Upper lobe of right lung (tissue), 1 donor: ENCODE measurements at places on chromosomes 7 and 10. TPM values are rescaled to one million over a fixed set of nuclear protein-coding genes. Genes with fewer than 3 reads are reported as not detected.

GRCh38 chr10:129513312-129513711, 46.3 kb downstream of the MGMT start:
- no peak for DNase-seq
- no peak overlapping the region for H3K4me3 ChIP-seq
- H3K36me3 ChIP-seq: no peaks in the 10 kb centered on the region
- H3K4me1 ChIP-seq: no peaks in the 10 kb centered on the region

GRCh38 chr7:30278376-30278775, 6.0 kb upstream of the ZNRF2 start:
- no peak overlapping the region for H3K4me3 ChIP-seq
- no peak overlapping the region for H3K27ac ChIP-seq
- no peak for DNase-seq
- H3K27me3 ChIP-seq: no peaks in the 10 kb centered on the region
- no peaks in the 10 kb centered on the region for H3K36me3 ChIP-seq
- H3K4me1 ChIP-seq: peaks cover 3% of the 10 kb centered on the region

DNA sequence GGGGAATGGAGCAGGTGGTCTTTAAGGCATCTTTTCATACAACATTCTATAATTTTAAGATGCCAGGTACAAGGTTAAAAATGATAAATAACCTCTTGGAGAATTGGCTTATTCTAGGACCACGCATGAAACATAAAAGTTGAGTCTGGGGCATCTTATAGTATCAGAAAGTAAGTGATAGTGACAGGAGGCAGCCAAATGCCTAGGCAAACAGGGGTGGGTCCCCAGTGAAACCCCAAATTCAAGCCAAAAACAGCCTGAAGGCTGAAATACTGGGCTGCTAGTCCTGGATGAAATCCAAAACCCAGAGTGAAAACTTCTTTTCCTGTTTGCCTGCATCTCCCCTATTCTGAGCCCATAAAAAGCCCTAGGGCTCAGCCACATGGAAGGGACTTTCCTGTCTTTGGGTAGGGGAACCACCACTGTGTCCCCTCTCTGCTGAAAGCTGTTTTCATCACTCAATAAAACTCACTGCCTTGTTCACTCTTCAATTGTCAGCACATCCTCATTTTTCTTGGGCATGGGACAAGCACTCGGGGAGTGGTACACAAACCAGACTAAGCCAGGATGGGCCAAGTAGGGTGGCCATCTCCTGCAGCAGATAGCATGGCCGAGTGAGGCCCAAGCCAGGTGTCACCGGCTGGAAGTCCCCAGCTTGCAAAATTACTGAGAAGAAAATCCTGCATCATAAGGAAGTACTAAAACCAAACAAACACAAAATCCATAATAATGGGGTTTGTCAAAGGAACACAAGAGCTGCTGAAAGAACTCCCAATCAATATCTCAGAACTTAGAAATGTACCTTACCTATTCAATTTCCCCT, 241.6 kb upstream of the GALNT17 start:
- no peak for DNase-seq
- no peak overlapping the region for H3K27ac ChIP-seq
- no peaks in the 10 kb centered on the region for H3K27me3 ChIP-seq
- H3K4me3 ChIP-seq: no peak overlapping the region
- no peaks in the 10 kb centered on the region for H3K36me3 ChIP-seq

DNA sequence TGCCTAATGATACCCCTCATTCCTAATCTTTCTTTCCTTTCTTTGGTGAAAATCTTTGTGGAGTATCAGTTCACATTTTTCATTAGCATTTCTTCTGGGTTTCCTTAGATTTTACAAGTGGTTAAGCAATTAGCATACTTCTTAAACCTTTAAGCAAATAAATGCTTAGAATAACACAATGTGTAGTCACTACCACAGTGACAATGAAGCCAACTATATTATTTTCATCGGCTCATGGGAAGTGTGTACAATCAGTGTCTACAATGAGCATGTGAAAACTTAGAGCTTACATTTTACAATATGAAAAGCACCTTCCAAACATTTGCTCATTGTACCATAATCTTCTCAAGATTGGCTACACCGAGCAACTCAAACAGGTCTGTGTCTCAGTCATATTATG, 176.2 kb upstream of the PLXNA4 start:
- H3K36me3 ChIP-seq: no peaks in the 10 kb centered on the region
- peaks cover 4% of the 10 kb centered on the region for H3K27me3 ChIP-seq
- no peak overlapping the region for H3K27ac ChIP-seq
- H3K4me1 ChIP-seq: no peaks in the 10 kb centered on the region
- no peak for DNase-seq

DNA sequence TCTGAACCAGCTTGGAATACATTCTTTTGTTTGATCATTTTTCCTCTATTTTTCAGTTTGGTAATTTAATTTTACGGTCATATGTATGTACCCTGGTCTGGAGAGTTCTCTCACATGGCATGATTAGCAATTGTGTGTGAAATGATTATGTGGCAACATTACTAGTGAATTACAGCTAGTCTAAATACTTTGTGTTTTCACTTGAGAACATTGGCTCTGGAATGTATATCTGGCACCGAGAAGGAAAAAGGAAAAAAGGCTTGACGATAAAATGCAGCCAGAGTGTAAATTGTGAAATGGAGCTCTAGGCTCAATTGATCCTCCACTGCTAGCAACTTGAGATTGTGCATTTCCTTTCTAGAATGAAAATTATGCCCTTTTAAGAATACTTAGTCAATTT, 397.2 kb downstream of the EXOC4 start:
- no peaks in the 10 kb centered on the region for H3K36me3 ChIP-seq
- no peaks in the 10 kb centered on the region for H3K27me3 ChIP-seq
- no peaks in the 10 kb centered on the region for H3K4me1 ChIP-seq

GRCh38 chr7:70710651-70711050, 421.3 kb upstream of the GALNT17 start:
- H3K27ac ChIP-seq: no peak overlapping the region
- H3K36me3 ChIP-seq: no peaks in the 10 kb centered on the region
- H3K27me3 ChIP-seq: no peaks in the 10 kb centered on the region
- H3K4me1 ChIP-seq: peaks cover 12% of the 10 kb centered on the region
- DNase-seq: no peak

- H3K4me1 ChIP-seq: peaks cover 9% of the 10 kb centered on the region
- no peak for DNase-seq
- no peaks in the 10 kb centered on the region for H3K27me3 ChIP-seq
- peaks cover 20% of the 10 kb centered on the region for H3K36me3 ChIP-seq
Measured at GRCh38 chr7:44117801-44118429, 5.4 kb downstream of the POLD2 start.

- H3K4me1 ChIP-seq: peaks cover 7% of the 10 kb centered on the region
- no peak overlapping the region for H3K27ac ChIP-seq
- no peaks in the 10 kb centered on the region for H3K36me3 ChIP-seq
- no peak for DNase-seq
- H3K4me3 ChIP-seq: no peak overlapping the region
Measured at GRCh38 chr10:132273966-132274365, 33.8 kb downstream of the STK32C start.

DNA sequence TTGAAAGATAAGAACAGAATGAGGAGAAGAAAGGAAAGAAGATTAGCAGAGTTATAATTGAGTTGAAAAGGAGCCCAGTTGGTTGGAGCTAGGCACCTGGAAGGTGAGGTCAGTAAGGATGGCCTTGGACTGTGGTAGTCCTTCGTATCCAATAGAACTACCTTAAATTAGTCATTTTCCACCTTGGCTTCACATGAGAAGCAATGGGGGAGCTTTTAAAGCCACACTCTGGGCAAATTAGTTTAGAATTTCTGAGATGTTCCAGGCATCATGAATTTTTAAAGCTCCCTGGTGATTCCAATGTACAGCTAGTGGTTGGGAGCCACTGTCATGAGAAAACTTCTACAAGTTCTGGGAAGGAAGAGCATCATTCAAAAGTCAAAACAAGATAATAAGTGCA, 27.3 kb upstream of the CYP3A5 start:
- no peak overlapping the region for H3K27ac ChIP-seq
- DNase-seq: no peak
- H3K4me1 ChIP-seq: no peaks in the 10 kb centered on the region
- H3K4me3 ChIP-seq: no peak overlapping the region
- H3K36me3 ChIP-seq: no peaks in the 10 kb centered on the region

- H3K27me3 ChIP-seq: no peaks in the 10 kb centered on the region
- H3K27ac ChIP-seq: no peak overlapping the region
- no peak overlapping the region for H3K4me3 ChIP-seq
- DNase-seq: no peak
- no peaks in the 10 kb centered on the region for H3K36me3 ChIP-seq
Measured at GRCh38 chr7:121882731-121883130, 9.8 kb downstream of the PTPRZ1 start.

GRCh38 chr7:101085162-101085964, at the start of gene TRIM56:
TRIM56 (plus strand) TSS chr7:101085481; CDS start chr7:101087313, 1,832 bp downstream.
- peaks cover 26% of the 10 kb centered on the region for H3K4me1 ChIP-seq
- peak within 1 kb of the TSS; percentile 98 for H3K27ac ChIP-seq
- H3K36me3 ChIP-seq: peaks cover 24% of the 10 kb centered on the region

GRCh38 chr7:41122256-41122987, 580.5 kb downstream of the INHBA start:
- no peak for DNase-seq
- H3K4me3 ChIP-seq: no peak overlapping the region
- H3K27me3 ChIP-seq: no peaks in the 10 kb centered on the region
- H3K36me3 ChIP-seq: no peaks in the 10 kb centered on the region
- no peaks in the 10 kb centered on the region for H3K4me1 ChIP-seq
- no peak overlapping the region for H3K27ac ChIP-seq

- no peak for DNase-seq
- H3K4me3 ChIP-seq: no peak overlapping the region
- H3K4me1 ChIP-seq: peaks cover 32% of the 10 kb centered on the region
- no peak overlapping the region for H3K27ac ChIP-seq
Measured at GRCh38 chr10:32948451-32948850, 9.6 kb downstream of the ITGB1 start.

GRCh38 chr7:23938215-23938614, 228.2 kb downstream of the STK31 start:
- H3K27ac ChIP-seq: no peak overlapping the region
- H3K27me3 ChIP-seq: no peaks in the 10 kb centered on the region
- H3K4me1 ChIP-seq: no peaks in the 10 kb centered on the region
- DNase-seq: no peak
- no peaks in the 10 kb centered on the region for H3K36me3 ChIP-seq
- H3K4me3 ChIP-seq: no peak overlapping the region

- no peak overlapping the region for H3K27ac ChIP-seq
- H3K4me1 ChIP-seq: no peaks in the 10 kb centered on the region
- no peak for DNase-seq
- H3K27me3 ChIP-seq: no peaks in the 10 kb centered on the region
- H3K36me3 ChIP-seq: no peaks in the 10 kb centered on the region
Measured at GRCh38 chr7:8373851-8374250, 59.6 kb upstream of the NXPH1 start.

DNA sequence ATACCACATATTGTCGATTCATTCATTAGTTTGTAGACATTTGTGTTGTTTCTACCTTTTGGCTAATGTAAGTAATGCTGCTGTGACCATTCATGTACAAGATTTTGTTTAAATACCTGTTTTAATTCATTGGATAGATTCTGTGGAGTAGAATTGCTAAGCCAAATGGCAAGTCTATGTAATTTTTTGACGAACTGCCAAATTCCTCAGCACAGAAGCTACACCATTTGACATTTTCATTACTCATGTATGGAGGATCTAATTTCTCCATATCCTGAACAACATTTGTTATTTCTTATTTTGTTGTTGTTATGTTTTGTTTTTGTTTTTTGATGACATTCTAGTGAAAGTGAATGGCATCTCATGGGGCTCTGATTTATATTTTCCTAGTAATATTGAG, 1351.3 kb upstream of the SORCS1 start:
- no peaks in the 10 kb centered on the region for H3K27me3 ChIP-seq
- no peak for DNase-seq
- H3K36me3 ChIP-seq: no peaks in the 10 kb centered on the region
- no peak overlapping the region for H3K4me3 ChIP-seq
- H3K27ac ChIP-seq: no peak overlapping the region

- peaks cover 7% of the 10 kb centered on the region for H3K4me1 ChIP-seq
- no peak for DNase-seq
- no peak overlapping the region for H3K27ac ChIP-seq
- no peaks in the 10 kb centered on the region for H3K36me3 ChIP-seq
- no peaks in the 10 kb centered on the region for H3K27me3 ChIP-seq
Measured at GRCh38 chr7:132656341-132656740, 80.1 kb upstream of the PLXNA4 start.

GRCh38 chr10:96288151-96288621, 16.0 kb upstream of the DNTT start:
- DNase-seq: no peak
- peak overlapping the region; percentile 4 for H3K27ac ChIP-seq
- no peaks in the 10 kb centered on the region for H3K36me3 ChIP-seq
- H3K4me1 ChIP-seq: peaks cover 14% of the 10 kb centered on the region
- no peaks in the 10 kb centered on the region for H3K27me3 ChIP-seq
- no peak overlapping the region for H3K4me3 ChIP-seq

- no peaks in the 10 kb centered on the region for H3K36me3 ChIP-seq
- no peaks in the 10 kb centered on the region for H3K4me1 ChIP-seq
- H3K27ac ChIP-seq: no peak overlapping the region
- no peak overlapping the region for H3K4me3 ChIP-seq
Measured at GRCh38 chr7:111662386-111662785, 100.1 kb upstream of the IMMP2L start.

- no peaks in the 10 kb centered on the region for H3K4me1 ChIP-seq
- H3K4me3 ChIP-seq: no peak overlapping the region
- no peaks in the 10 kb centered on the region for H3K27me3 ChIP-seq
- DNase-seq: no peak
Measured at GRCh38 chr7:34160261-34160752, 255.0 kb downstream of the BMPER start.

DNA sequence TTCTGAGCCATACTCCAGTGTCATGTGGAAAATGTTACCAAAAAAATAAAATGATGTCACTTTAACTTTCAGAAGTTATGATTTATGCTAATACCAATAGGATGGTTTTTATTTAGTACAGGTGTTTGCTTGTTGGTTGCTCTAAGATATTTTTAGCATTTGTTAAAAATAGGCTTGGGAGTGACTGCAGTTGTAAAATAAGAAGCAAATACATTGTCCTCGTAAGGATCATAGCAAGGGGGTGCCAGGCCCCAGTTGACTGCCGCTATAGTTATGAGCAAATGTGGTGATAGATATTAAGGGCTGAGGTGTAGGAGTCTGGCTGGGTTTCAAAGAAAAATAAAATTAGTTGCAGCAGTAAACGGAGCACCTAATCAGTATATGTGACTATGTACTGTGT, 354.4 kb upstream of the BMPER start:
- no peak overlapping the region for H3K4me3 ChIP-seq
- H3K27me3 ChIP-seq: no peaks in the 10 kb centered on the region
- H3K4me1 ChIP-seq: no peaks in the 10 kb centered on the region
- no peak for DNase-seq

- no peak overlapping the region for H3K27ac ChIP-seq
- no peaks in the 10 kb centered on the region for H3K27me3 ChIP-seq
- DNase-seq: no peak
- no peak overlapping the region for H3K4me3 ChIP-seq
Measured at GRCh38 chr7:126637538-126637937, 615.2 kb downstream of the GRM8 start.

The CHST12 gene
- 29.8 TPM for total RNA-seq

The HOXA6 gene
- total RNA-seq: 6.5 TPM

The GNAI1 gene
- 36.0 TPM for total RNA-seq

The TAS2R4 gene
- total RNA-seq: 2.2 TPM

The AGMO gene
- total RNA-seq: 0.20 TPM

The UBTD1 gene
- 37.5 TPM for total RNA-seq

The OPN4 gene
- not detected for total RNA-seq

The NKX6-2 gene
- total RNA-seq: not detected

The TMEM270 gene
- total RNA-seq: not detected

The SPRN gene
- not detected for total RNA-seq

The LBX1 gene
- total RNA-seq: not detected

The FKBP6 gene
- not detected for total RNA-seq

The GRID1 gene
- total RNA-seq: 3.0 TPM
